Stimulated activated CD8-positive, alpha-beta memory T cell treated with anti-CD3 and anti-CD28 coated beads, Interleukin-4, amount 100 ng/mL, for 1 hour (primary cell): ENCODE measurements at places on chromosomes 7 and 10.

DNA sequence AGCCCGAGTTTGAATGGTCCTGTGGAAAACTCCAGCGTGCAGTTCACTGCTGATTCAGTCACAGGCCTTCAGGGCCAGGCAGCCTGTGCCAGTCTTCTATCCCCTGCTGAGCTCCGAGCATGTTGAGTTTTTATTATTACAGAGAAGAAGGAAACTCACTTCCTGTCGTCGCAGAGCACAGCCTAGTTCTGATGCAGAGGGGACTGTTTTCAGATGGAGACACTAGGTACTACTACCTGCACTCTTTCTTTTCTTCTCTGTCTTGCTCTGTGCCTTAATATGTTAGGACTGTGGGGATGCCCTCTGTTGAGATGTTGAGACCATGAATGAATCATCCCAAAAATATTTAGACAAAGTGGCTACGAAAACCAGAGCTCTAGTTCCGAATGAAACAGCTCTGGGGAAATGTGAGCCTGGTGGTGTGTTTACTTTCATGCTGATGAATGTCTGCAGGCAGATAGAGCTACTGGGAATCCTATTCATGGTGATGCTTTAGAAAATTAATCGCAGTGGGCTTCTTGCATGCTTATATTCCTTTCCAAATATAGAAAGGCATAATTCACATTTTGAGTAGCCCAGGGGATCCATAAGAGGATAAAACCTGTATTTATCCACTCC, 29.6 kb downstream of the CASP7 start:
- DNase-seq = no peak

DNA sequence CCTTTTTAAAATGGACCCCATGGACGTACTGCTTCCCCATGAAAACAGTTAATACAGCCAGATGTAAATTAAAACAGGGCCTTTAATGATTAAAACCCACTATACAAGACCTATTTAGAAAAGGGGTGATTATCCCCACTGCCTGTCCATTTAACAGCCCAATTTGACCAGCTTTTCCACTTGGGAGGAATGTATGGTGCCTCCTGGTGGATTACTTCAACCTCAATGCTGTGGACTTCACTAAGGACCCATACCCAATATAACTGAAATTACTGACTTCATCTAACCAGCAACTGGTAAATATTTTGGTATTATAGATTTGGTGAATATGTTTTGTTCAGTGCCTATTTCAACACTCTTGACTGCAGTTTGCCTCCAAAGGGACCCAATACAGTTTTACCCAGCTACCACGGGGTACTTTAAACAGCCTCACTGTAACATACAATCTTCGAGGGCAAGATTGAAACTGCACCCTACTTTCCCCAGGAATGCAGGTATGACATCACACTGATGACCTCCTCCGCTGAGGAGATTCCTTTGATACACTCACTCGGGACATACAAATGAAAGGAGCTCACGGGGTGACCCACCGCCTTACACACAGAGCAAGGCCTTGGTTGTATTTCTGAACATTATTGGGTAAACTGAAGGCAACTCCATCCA, 192.8 kb downstream of the DNAJC1 start:
- no peak for DNase-seq

DNA sequence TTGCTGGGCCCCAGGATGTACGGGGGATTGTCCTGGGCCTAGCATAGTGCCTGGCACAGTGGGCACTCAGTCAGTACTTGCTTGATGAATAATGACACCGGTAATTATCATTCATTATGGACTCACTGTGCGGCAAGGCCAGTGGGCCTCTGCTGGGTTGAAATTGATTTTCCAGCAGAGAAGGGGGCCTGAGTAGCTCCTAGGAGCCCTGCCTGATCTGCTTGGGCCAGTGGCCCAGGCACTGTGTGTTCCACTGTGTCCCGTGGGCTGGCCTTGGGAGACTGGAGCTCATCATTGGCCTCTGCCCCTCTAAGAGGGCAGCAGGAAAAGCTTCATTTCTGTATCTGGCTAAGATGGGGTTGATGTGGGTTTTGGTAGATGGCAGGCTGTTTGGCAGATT, 1.4 kb downstream of the CHST3 start:
- no peak for DNase-seq

DNA sequence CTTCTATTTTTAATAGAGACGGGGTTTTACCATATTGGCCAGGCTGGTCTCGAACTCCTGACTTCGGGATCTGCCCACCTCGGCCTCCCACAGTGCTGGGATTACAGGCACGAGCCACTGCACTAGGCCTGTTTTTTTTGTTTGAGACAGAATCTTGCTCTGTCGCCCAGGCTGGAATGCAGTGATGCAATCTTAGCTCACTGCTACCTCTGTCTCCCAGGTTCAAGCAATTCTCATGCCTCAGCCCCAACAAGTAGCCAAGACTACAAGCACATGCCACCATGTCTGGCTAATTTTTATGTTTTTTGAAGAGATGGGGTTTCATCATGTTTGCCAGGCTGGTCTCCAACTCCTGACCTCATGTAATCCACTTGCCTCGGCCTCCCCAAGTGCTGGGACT, 73.7 kb downstream of the TYW1B start:
- DNase-seq = no peak

GRCh38 chr7:94052398-94053180, 48.4 kb upstream of the BET1 start:
- DNase-seq = no peak

GRCh38 chr7:21731977-21732376, 189.1 kb downstream of the DNAH11 start:
- DNase-seq = no peak

- DNase-seq = no peak
Observed at GRCh38 chr10:3530783-3531645, 254.0 kb downstream of the KLF6 start.

DNA sequence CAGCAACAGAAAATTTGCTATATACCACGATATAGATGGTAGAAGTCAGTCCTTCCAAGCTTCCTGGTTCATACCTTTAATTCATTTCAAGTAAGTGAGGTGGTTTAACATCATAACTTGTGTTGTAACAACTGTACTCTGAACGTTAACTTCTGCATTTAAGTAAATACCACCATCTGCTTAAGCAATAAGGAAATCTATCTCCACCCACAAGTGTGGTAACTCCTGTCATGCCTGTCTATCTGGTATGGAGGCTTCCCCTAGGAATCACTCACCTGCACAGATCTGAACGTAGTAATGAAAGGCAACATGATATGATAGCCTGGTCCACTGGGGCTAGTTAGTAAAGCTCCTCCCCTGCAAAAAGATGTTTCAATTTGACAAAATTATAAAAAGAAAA, 2.3 kb downstream of the ERLIN1 start:
- DNase-seq = no peak

- no peak for DNase-seq
Observed at GRCh38 chr7:45118292-45118691, 6.8 kb upstream of the TBRG4 start.

DNA sequence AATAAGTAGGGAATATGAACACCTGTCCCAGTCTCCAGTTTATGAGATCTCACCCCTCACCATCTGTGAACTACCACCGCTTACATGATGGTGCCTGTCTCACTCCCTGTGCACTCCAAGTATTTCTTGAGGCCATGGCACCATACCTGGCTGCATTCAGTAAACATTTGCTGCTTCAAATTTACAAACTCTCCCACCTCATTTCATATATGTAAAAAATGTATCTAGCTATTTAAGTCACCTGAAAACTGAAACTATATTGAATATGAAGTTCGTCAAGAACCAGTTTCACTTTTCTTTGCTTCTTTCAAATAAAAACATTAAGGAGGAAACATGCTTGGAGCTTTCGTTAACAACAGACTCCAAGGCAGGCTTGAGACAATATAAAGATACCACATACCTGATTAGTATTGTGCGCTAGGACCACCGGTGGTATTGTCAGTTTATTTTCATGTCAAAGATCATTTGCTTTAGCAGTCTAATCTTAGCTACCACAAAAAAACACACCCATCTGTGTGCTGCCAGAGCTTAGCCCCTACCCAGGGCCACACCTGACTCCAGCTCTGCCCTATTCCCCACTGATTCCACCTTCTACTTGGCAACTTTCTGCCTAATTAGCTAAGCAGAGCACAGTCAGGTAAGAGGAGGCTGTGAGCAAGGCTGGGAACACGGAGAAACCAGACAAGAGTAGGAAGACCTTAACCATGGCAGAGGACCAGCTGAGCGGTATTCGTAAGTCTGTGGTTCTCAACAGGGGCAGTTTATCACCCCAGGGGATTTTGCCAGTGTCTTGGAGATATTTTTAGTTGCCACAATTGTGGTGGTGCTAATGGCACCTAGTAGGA, 92.0 kb downstream of the ZFAND4 start:
- no peak for DNase-seq
